ENCODE measurements at places on chromosomes 7 and 10. TPM values are rescaled to one million over a fixed set of nuclear protein-coding genes. Genes with fewer than 3 reads are reported as not detected.

DNA sequence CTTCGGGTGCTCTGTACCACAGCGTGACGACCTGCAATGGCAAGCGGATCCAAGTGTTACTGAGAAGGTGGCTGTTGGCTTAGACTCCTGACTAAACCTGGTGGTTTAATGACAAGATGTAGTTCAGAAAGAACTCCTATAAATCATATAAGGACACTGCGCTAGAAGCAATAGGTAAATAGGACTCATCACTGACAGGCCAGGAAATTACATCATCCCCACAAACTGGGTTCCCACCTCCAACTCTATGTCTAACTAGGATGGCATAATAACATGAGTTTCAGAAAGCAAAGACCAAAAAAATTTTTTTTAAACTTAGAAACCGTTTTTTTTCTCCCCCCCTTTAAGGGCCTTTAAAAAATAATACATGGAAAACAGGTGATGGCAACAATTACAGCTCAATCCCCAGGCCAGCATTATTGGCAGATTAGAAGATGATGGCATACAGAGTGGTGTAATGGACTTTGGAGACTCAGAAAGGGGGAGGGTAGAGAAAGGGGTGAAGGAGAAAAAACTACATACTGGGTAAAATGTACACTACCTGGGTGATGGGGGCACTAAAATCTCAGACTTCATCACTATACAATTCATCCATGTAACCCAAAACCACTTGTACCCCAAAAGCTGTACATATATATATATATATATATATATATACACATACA is 81.4 kb upstream of the FAM133B start:
- H3K36me3 ChIP-seq, result peaks cover 23% of the 10 kb centered on the region
- DNase-seq, result no peak
- H3K4me1 ChIP-seq, result no peaks in the 10 kb centered on the region
- H3K4me3 ChIP-seq, result no peak overlapping the region
- no peak overlapping the region for H3K27ac ChIP-seq

DNA sequence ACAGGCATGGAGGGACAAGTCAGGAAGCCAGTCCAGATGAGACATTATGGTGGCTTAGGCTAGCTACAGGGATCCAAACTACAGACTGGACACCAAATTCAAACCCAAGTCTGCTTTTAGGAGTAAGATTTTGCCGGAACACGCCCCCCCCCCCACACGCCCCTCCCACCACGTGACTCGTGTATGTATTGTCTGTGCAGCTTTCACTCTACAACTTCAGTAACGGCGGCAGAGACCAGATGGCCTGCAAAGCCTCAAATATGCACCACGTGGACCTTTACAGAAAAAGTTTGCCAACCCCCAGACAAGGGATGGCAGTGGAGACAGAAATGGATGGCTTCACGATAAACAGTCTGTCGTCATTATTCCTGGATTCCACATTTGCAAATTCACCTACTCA is 14.5 kb downstream of the HIPK2 start:
- H3K4me1 ChIP-seq, result no peaks in the 10 kb centered on the region
- H3K36me3 ChIP-seq, result peaks cover 47% of the 10 kb centered on the region
- H3K27ac ChIP-seq, result no peak overlapping the region
- no peaks in the 10 kb centered on the region for H3K27me3 ChIP-seq
- DNase-seq, result no peak
- H3K4me3 ChIP-seq, result no peak overlapping the region

DNA sequence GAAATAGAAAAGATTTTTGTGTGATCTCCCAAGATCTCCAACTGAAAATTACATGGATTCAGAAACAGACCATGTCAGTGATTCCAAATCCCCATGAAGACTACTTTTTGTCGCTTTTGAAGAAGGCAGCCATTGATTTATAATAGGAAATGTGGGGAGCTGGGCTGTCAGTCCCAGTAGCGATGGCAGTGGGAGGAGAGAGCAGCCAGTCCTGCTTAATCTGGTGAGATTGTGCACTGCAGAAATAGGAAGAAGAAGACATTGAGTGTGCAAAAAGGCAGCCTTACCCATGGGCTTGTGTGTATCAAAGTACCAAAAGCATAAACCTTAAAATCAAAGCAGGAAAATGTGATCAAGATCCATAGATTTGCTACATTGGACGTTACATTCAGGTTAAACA is 4.8 kb downstream of the ADRB1 start:
- no peaks in the 10 kb centered on the region for H3K4me1 ChIP-seq
- no peak overlapping the region for H3K27ac ChIP-seq
- no peak overlapping the region for H3K4me3 ChIP-seq
- no peak for DNase-seq
- H3K27me3 ChIP-seq, result peaks cover 72% of the 10 kb centered on the region

GRCh38 chr10:36280890-36281499 is 638.9 kb upstream of the FZD8 start:
- no peak overlapping the region for H3K4me3 ChIP-seq
- H3K4me1 ChIP-seq, result no peaks in the 10 kb centered on the region
- H3K27ac ChIP-seq, result no peak overlapping the region
- no peak for DNase-seq
- H3K27me3 ChIP-seq, result no peaks in the 10 kb centered on the region

- peaks cover 4% of the 10 kb centered on the region for H3K4me1 ChIP-seq
- no peaks in the 10 kb centered on the region for H3K27me3 ChIP-seq
- no peaks in the 10 kb centered on the region for H3K36me3 ChIP-seq
- H3K4me3 ChIP-seq, result no peak overlapping the region
- H3K27ac ChIP-seq, result no peak overlapping the region
Observed at GRCh38 chr7:124723012-124723411, 42.6 kb downstream of the GPR37 start.

DNA sequence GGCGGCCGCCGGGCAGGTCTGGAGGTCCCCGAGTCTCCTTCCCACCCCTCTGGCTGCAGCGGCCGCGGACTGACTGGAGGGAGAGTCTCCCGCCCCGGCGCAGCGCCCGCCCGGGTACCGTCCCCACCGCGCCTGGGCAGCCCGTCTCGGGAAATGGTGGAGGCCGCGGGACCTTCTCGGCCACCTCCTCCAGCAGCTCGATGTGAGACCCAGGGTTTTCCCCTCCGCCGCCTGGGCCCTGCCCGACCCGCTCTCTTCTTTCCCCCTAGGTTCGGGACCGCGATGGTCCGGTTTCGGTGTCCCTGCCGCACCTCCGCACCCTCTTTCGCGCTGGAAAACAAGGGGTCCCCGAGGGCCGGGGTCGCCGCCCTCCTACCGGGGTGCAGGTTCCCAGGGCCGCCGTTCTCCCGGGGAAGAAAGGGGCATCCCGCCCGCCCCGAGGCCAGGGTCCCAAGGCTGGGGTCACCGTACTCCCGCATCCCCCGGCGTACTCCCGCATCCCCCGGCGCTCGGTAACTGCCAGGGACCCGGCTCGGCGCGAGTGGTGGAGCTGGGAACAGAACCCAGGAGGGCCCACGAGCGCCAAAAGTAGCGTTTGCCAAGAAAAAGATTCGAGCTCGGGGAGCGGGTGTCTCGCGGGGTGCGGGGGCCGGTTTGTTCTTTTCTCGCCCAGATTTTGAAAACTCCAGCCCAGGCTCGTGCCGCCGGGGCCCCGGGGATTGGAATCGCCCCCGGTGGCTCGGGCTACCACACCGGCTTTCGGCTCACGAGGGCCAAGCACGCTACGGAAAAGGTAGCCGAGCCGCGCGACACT is 3.4 kb downstream of the TNRC18 start:
- H3K27me3 ChIP-seq, result no peaks in the 10 kb centered on the region
- H3K36me3 ChIP-seq, result peaks cover 38% of the 10 kb centered on the region
- DNase-seq, result peak; percentile 59
- H3K27ac ChIP-seq, result peak overlapping the region; percentile 90
- peaks cover 10% of the 10 kb centered on the region for H3K4me1 ChIP-seq

DNA sequence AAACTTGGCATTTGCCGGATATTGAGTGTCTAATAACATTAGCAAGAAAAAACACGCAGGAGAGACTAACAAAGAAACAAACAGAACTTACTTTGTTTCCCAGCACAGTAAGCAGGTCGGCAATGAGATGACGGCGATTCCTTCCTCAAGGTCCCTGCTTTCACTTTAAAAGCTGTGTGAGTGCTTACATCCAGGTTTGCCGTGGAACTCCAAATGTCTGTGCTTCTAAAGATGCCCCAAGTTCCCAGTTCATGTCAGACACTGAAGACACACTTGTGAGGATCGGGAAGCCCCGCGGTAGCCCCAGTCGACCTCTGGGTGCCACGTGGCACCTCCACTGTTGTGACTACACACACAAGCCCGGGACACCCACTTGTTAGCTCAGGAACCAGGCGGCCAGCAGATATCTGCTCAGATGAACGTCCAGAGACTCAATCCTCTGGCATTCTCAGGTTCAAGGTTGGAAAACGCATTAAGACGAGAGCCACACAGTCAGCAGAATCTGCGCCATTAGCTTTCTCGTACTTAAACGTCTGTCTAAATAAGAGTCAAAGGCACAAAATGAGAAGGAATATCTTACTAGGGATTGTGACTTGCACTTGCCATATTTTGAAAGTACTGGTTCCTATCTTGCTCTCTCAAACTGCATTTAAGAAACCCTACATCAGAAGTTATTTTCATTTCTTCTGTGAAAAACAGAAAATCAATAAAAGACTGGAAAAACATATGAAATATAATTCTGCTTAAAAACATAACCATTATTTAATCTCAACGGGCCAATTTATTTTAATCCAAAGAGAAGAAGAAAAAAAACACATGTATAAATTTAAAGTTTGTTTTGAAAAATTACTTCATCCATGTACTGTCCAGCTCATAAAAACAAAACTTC is 207.6 kb upstream of the KLF14 start:
- no peak overlapping the region for H3K27ac ChIP-seq
- H3K36me3 ChIP-seq, result no peaks in the 10 kb centered on the region
- no peak for DNase-seq
- no peaks in the 10 kb centered on the region for H3K27me3 ChIP-seq
- peaks cover 3% of the 10 kb centered on the region for H3K4me1 ChIP-seq

DNA sequence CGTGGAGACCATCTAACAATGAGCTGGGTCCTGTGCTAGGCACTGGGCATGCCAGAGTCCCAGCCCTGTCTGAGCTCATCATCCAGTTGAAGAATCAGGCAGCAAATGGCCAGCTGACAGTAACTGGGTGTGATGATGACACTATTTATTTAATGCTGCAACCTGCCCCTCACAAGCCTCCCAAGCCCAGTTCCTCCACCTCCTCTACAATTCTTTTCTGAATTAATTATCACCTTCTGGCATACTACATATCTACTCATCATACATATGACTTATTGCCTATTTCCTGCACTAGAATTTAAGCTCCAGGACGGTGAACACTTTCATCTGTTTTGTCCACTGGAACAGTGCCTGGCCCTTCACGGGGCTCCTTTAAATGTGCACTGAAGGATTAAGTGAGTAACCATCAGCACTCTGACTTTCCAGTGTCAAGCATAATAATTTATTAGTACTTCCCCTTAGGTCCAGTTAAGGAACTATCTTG is 96.7 kb upstream of the LAMB4 start:
- H3K27ac ChIP-seq, result no peak overlapping the region
- H3K27me3 ChIP-seq, result no peaks in the 10 kb centered on the region
- no peaks in the 10 kb centered on the region for H3K4me1 ChIP-seq
- no peak for DNase-seq
- peaks cover 3% of the 10 kb centered on the region for H3K36me3 ChIP-seq
- no peak overlapping the region for H3K4me3 ChIP-seq

DNA sequence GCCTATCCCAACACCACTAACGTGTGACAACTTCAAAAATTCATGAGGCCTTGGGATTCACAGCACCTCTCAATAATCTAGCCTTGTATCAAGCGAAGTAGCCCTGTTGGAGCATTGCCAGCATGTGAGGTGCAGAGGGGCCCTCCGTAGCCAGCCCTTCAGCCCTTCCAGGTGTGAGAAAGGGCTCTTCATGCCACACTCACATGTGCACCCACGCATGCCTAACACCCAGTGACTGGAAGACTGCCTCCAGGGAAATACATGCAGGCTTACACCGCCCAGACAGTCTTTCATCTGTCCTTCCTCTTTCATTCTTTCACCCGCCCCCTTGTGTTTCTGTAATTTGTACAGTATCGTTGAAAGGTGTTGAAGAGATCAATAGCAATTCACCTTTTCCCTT is 26.1 kb downstream of the LRRC4 start:
- H3K4me1 ChIP-seq, result no peaks in the 10 kb centered on the region
- no peak overlapping the region for H3K4me3 ChIP-seq
- no peaks in the 10 kb centered on the region for H3K27me3 ChIP-seq
- no peak for DNase-seq

DNA sequence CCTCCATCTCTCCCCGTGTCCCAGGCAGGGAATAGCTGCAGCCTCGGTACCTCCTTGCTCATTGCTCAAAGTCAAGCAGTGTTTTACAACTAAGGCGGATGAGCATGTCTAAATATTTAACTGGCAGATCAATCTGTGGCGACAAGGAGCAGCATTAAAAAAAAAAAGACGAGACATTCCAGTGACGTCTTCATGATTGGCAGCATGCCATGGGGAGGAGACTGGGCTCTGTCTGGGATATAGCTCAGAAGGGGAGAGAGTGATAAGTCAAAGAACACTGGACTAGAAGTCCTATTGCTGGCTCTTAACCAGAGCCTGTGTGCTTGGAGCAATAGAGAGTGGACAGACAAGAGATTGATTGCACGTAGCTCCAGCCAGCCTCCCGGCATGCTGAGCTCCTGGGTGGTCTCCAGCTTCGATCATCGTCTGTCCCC is 287.5 kb upstream of the PODXL start:
- no peaks in the 10 kb centered on the region for H3K4me1 ChIP-seq
- no peak overlapping the region for H3K4me3 ChIP-seq
- H3K27me3 ChIP-seq, result no peaks in the 10 kb centered on the region
- no peaks in the 10 kb centered on the region for H3K36me3 ChIP-seq
- peak overlapping the region; percentile 21 for H3K27ac ChIP-seq

SEPTIN14 gene
- not detected for total RNA-seq

PNLIPRP2 gene
- total RNA-seq, result 0.79 TPM

FAM25C gene
- not detected for total RNA-seq
